ENCODE measurements at places on chromosomes 6 and 20.
A peak's percentile ranks its signal among the peaks of the same experiment; 100 is the strongest.

- DNase-seq: no peak
Observed at GRCh38 chr6:138815221-138815620, 19.3 kb downstream of the ECT2L start.

- no peak for DNase-seq
Observed at GRCh38 chr6:134092449-134092848, 40.0 kb upstream of the SLC2A12 start.

- DNase-seq: no peak
Observed at GRCh38 chr20:5770987-5771318, 20.8 kb downstream of the SHLD1 start.

GRCh38 chr20:63293456-63293855 is 470 bp downstream of the COL20A1 start:
- no peak for DNase-seq

DNA sequence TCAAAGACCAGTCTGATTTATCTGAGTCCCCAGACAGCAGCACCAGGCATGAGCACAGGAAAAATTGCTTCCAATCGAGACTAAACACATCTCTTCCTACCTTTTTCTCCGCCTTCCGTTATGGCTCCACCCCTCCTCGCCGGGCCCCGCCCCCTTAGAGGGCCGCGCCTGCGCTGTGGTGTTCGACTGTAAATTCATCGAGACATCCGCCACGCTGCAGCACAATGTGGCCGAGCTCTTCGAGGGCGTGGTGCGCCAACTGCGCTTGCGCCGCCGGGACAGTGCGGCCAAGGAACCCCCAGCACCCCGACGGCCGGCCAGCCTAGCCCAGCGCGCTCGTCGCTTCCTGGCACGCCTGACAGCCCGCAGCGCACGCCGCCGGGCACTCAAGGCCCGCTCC is 8.9 kb downstream of the REM1 start:
- DNase-seq: no peak

- no peak for DNase-seq
Observed at GRCh38 chr6:101454106-101454676, 60.7 kb downstream of the GRIK2 start.

- no peak for DNase-seq
Observed at GRCh38 chr6:142008781-142009180, 123.9 kb upstream of the GJE1 start.

DNA sequence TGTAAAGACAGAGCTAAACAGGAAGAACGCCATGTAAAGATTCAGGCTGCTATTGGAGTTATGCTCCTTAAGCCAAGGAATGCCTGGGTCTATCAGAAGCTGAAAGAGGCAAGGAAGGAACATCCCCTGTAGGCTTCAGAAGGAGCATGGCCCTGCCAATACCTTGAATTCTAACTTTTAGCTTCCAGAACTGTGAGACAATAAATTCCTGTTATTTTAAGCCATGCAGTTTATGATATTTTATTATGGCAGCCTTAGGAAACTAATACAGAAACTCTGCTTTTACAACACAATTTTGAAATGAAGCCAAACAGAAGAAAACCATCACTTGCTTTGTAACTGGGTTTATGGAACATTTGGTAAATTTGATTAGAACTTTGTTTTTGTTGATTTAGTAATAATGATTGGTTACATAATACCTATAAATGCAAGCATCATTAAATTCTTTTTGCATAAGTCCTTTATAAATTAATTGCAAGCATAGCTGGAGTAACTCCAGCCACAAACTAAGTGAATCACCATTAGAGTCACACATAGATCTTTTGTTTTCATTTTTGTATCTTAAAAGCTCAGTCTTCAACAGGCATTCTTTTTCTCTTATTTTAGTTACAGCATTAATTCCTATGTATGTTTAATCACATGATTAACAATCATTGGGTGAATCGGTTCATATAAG is 33.5 kb upstream of the TSPYL1 start:
- peak; percentile 44 for DNase-seq

GRCh38 chr6:117729613-117730012 is 54.3 kb downstream of the NUS1 start:
- no peak for DNase-seq

GRCh38 chr6:134938896-134939295 is 11.0 kb downstream of the ALDH8A1 start:
- DNase-seq: no peak

DNA sequence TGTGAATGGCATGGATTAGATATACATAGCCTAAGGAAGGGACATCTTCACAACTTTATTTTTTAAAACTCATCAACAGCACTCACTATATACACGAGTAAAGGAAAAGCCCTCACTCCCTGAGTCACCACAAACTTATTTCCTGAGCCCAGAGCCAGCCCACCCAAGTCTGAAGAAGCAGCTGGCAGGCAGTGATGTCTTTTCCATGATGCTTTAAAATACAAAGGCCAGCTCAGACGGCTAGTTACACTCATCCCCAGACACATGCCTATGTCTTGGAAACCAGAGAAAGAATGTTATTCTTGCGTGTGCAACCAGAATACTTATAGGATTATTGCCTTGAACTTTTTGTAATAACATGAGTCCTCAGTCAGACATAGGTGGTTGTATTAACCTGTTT is 114.4 kb downstream of the ADGRG6 start:
- peak; percentile 86 for DNase-seq

- DNase-seq: no peak
Observed at GRCh38 chr20:18267815-18268214, 20.5 kb upstream of the ZNF133 start.

- DNase-seq: no peak
Observed at GRCh38 chr6:10684618-10685017, 9.8 kb downstream of the C6orf52 start.

- no peak for DNase-seq
Observed at GRCh38 chr6:17785094-17785787, 78.5 kb upstream of the NUP153 start.

DNA sequence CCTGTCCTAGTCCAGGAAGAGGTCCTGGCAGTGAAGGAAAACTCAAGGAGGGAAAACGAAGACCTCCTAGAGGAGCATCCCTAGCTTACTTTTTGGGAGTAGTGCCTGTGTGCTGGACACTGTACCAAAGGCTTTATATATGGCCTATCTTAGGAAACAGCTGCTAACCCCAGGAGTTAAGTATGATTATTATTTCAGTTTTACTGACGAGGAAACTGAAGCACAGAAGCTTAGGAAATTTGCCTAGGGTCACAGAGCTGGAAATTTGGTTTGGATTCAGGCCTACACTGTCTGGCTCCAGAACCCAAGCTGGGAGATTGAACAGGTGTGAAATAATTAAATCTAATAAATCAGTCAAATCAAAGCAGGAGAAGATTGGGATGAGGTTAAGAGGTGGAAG is 78.0 kb downstream of the SLX4IP start:
- no peak for DNase-seq

GRCh38 chr20:20551409-20551808 is 161.0 kb downstream of the RALGAPA2 start:
- no peak for DNase-seq

- no peak for DNase-seq
Observed at GRCh38 chr6:42279144-42279781, 61.6 kb upstream of the MRPS10 start.

DNA sequence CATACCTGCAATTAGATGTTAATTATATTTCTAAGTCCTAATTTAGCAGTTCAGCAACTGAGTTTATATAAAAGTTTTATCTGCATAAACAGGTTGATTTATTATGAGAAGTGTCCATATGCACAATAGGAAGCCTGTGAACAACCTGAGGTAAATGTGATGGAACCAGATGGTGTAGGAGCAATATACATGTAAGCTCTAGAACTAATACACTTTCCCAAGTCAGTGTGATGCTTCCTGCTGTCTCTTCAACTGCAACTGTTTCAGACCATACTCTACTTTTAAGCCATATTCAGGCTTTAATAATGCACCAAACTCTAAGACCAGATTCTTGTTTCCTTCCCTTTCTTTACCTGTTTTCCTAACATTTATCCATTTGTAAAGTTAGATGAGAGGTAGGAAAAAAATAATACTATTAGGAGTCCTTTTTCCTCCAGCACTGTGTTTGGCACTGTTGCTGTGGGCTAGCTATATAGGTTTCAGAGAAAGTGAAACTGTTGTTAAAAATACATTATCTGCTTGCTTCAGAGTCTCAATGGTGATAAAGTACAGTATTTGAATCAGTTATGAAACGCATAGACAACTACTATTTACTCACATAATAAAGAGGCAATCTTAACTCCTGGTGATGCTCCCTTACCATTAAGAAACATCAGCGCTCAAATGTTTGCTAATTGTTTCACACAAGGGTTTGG is 1009.3 kb downstream of the GRIK2 start:
- DNase-seq: no peak

DNA sequence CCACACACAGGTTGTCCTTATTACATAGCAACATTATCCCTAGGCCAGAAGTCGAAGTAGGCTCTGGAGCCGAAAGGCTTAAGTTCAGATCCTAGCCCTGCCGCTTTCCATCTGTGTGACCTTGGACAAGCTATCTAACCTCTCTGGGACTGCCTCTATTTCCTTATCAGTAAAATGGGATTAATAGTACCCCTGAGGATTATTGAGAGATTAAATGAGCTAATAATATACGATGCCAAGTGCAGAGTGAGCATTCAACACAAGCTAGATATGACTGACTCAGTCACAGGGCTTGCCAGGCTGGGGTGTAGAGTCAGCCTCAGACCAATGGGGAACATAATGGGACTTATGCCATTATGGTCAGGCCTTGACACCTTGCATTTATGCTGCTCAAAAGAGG is 8.9 kb upstream of the SPATA2 start:
- DNase-seq: no peak

DNA sequence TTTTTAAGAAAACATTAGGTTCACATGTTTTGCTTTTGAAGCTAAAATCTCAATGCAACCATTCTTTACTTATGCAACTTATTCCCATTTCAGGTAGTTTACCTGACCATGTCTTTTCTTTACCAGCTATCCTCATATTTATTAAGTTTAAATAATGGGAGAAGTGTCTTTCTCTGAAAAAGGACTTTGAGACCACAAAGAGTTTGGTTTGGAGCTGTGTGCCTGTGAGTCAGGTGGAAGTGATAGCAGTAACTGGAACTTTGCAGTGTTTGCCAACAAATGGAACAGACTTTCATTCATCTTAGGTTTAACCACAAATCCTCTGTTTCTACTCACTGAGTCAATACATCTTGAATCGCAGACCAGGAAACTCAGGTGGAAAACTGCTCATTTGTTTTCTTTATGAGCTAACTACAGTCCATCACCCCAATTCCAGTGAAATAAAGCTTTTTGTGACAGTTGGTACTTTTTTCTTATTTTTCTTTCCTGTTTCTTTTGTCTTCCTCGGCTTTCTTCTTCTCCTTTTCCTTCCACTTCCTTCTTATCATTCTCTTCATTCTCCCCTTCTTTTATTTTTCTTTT is 148.3 kb upstream of the RIN2 start:
- DNase-seq: no peak

GRCh38 chr6:125791151-125791819 is 525 bp downstream of the NCOA7 start:
- no peak for DNase-seq

GRCh38 chr20:1618954-1619540 is 762 bp downstream of the SIRPB1 start:
- DNase-seq: no peak

Data from BJ (cell line).